ENCODE measurements at places on chromosomes 12 and 14. TPM values are rescaled to one million over a fixed set of nuclear protein-coding genes. Genes with fewer than 3 reads are reported as not detected.

DNA sequence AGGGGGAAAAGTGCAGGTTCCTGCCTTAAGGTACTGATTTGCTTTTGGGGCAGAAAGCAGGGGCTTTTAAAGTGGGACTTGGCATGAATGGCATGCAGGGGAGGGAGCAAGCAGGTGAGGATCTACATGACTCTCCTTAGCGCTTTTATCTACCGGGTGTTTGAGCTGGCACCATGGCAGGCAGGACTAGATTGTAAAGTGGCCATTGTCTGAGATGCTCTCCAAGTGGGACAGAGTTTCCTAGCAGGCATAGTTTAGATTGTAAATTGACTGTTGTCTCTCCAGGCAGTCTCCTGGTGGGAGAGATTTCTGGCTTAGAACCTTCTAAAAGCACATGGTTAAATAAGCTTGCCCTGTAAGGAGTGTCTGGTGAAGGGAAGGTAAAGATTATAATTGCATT lies 5.3 kb upstream of the DICER1 start:
- DNase-seq, result no peak

DNA sequence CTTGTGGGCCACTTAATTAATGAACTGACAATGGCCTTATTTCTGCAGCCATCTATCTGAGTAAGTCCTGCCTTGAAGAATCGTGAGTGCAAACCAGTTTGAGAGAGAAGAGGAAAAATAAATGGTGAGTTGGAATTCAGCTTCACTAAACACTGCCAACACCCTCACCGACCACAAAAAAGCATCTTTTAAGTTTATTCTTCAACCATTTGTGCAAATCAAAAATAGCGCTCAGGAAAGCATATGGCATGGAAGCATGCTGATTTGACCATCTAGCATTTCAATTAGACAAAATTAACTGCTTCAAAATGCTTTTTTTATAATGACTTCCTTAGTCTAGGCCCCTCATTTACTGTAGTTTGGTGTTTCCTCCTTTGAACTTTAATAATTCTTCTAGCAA lies 294.0 kb downstream of the PPFIA2 start:
- no peak for DNase-seq

- peak; percentile 18 for DNase-seq
Observed at GRCh38 chr12:15700595-15700994, 88.6 kb downstream of the EPS8 start.

DNA sequence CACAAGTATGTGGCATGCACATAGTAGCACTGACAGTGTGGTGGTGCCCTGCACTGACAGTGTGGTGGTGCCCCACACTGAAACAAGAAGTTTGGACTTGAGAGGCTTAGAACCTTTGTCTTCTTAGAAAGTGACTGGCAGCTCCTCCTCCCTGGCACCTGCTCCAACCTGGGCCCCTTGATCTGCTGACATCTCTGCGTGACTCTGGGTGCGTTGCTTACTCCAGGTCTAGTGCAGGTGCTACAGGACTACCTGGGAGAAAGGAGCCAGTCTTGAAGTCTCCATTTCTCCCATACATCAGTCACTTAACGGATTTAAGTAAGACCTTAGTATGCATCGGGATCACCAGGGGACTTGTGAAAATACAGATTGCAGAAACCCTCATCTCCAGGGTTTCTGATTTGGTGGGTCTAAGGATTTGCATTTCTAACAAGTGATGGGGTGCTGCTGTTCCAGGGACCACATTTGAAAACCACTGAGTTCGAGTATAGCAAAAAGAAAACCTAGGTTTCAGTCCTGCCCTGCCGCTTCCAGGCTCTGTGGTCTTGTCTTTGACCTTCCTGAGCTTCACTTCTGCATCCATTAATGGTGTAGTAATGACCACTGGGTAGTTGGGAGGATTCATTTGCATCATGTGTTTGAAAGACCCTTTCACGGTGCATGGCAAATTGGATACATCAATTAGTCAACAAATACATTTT lies 15.7 kb downstream of the NINJ2 start:
- DNase-seq, result no peak

DNA sequence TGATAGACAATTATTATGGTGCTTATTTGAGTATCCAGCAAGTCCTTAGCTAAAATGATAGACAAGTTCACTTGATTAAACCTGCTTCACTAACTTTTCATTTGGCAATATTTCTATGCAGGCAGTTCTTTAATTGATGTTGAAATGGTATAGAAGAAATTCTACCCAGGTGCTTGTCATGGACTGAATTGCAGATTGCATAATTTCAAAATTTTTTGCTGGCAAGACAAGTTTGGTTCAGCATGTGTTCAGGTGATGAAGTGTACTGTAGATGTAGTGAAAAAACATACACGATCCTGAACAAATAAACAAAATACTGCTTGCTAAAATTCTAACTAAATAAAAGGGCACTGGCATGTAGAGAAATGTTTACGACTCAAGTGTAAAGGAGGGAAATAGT lies 189.0 kb downstream of the FOXA1 start:
- DNase-seq, result no peak

LTBR gene
- total RNA-seq, result 1.6 TPM

FOXN4 gene
- total RNA-seq, result not detected

C1S gene
- 1.7 TPM for total RNA-seq

KRT75 gene
- total RNA-seq, result not detected

IGF1 gene
- 1.2 TPM for total RNA-seq

DNAI7 gene
- total RNA-seq, result not detected

RAD52 gene
- 16.3 TPM for total RNA-seq
